Endothelial cell of coronary artery (primary cell): ENCODE measurements at places on chromosomes 7 and 10. TPM values are rescaled to one million over a fixed set of nuclear protein-coding genes. Genes with fewer than 3 reads are reported as not detected.

The ANKRD61 gene
- 0.09 and 0.18 TPM in 2 replicates for total RNA-seq

The OR2A42 gene
- 0.09 TPM in 1 of 2 replicates, not detected in the other for total RNA-seq

The HMX2 gene
- not detected in 2 replicates for total RNA-seq

The CALHM1 gene
- total RNA-seq, result not detected in 2 replicates

The SMIM30 gene
- 39.0 and 41.3 TPM in 2 replicates for total RNA-seq

The C10orf143 gene
- total RNA-seq, result 0.28 and 0.45 TPM in 2 replicates

The TIMM23B gene
- total RNA-seq, result 12.0 and 18.1 TPM in 2 replicates

The ADCYAP1R1 gene
- under 0.01 and 0.90 TPM in 2 replicates for total RNA-seq

The CPN1 gene
- total RNA-seq, result not detected in 2 replicates

The LLCFC1 gene
- total RNA-seq, result not detected in 2 replicates

The MKI67 gene
- total RNA-seq, result 8.1 and 19.0 TPM in 2 replicates

The ZNF853 gene
- 0.54 and 1.3 TPM in 2 replicates for total RNA-seq

The VWA2 gene
- not detected in 2 replicates for total RNA-seq

The MRLN gene
- not detected in 2 replicates for total RNA-seq

The PURB gene
- 15.6 and 17.2 TPM in 2 replicates for total RNA-seq

The CRHR2 gene
- not detected in 2 replicates for total RNA-seq

The CPA4 gene
- 0.27 and 35.0 TPM in 2 replicates for total RNA-seq

The NEUROD6 gene
- not detected in 2 replicates for total RNA-seq

The ACTL6B gene
- total RNA-seq, result not detected in 2 replicates

The NKX1-2 gene
- not detected in 2 replicates for total RNA-seq

The FBXO24 gene
- 0.09 and 0.28 TPM in 2 replicates for total RNA-seq
